Chondrocyte (in vitro differentiated cells): ENCODE measurements at places on chromosomes 3 and 15. TPM values are rescaled to one million over a fixed set of nuclear protein-coding genes. Genes with fewer than 3 reads are reported as not detected.

DNA sequence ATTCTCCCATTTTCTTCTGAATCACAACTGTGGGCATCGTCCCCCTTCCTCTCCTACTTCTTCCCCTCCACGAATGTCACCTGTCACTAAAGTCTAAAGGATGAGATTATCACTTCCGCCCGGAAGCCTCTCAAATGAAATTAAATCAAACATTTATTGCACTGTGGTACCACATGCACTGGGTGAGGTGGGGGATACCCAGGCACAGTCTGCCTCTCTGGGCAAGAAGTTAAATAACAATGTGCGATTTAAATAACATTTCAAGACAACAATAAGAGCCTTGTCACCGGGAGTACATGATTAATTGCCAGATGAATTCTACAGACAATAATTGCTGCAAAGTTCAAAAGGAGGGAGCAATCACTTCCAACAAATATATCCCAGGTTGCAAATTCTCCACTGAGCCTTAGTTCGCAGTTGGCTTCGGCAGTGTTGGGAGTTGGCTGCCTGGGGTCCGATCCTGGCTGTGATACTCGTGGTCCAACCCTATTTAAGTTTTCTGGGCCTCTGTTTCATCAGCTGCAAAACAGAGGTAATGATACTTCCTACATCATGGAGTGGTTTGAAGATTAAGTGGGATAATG is 77.7 kb downstream of the FOXP1 start:
- H3K27me3 ChIP-seq: no peaks in the 10 kb centered on the region
- peaks cover 52% of the 10 kb centered on the region for H3K4me1 ChIP-seq
- peak overlapping the region; percentile 98 for H3K27ac ChIP-seq
- H3K4me3 ChIP-seq: peak overlapping the region; percentile 25

GRCh38 chr3:86221601-86222000 is 769.3 kb downstream of the VGLL3 start:
- no peaks in the 10 kb centered on the region for H3K4me1 ChIP-seq
- no peaks in the 10 kb centered on the region for H3K36me3 ChIP-seq
- peaks cover 1% of the 10 kb centered on the region for H3K27me3 ChIP-seq
- no peak overlapping the region for H3K4me3 ChIP-seq
- DNase-seq: no peak
- H3K27ac ChIP-seq: no peak overlapping the region

DNA sequence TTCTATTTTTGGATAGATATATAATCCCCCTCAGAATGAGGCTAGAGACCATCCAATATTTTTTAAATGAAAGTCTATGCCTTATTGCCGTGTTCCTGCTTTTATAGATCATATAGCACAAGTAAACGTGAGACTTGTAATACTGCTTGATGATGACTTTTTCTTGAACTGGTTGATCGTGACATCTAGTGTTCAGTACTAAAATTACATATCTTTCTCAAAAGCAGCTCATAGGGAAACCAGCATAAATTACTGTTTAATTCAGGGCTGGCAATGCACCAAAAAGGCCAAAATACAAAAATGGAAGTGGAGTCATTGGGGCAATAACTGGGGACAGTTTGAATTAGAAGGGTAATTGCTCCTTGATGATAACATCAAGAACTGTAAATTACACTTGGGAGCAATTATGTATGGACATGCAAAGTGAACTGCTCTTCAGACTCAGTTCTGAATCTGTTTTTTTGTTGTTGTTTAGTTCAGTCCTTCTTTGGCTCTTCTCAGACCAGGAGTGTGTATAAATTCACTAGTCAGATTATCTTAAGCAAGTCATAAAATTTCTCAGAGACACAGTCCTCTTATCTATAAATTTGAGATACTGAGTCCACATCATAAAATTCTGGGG is 325.3 kb downstream of the THSD4 start:
- DNase-seq: no peak
- no peaks in the 10 kb centered on the region for H3K36me3 ChIP-seq
- H3K4me3 ChIP-seq: no peak overlapping the region

DNA sequence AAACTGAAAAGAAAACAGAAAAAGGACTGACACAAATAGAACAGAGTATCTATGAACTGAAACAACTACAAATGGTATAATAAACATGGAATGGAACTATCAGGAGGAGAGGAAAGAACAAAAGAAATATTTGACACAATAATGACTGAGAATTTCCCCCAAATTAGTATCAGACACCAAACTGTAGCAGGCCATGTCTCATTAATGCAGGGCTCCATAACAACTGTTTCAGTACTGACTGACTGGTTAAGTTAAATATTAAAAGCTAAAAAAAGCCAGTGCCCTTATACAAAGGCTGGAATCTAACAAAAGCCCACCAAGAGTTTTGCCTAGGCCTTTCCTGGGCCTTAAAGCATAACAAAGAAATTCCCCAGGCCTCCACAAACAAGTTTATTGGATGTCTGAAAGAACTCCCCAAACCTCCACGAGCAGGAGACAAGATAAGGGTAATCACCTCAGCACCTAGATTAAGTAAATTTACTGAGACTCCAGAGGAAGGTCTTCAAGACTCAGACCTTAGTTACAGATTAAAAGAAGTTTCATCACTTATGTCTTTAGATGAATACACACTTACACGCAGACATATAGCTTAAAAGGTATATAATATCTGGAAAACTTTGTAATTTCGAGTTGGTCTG is 45.7 kb downstream of the KPNA1 start:
- H3K27ac ChIP-seq: peak overlapping the region; percentile 78
- DNase-seq: no peak
- H3K36me3 ChIP-seq: peaks cover 4% of the 10 kb centered on the region
- H3K27me3 ChIP-seq: no peaks in the 10 kb centered on the region
- H3K4me1 ChIP-seq: peaks cover 38% of the 10 kb centered on the region

DNA sequence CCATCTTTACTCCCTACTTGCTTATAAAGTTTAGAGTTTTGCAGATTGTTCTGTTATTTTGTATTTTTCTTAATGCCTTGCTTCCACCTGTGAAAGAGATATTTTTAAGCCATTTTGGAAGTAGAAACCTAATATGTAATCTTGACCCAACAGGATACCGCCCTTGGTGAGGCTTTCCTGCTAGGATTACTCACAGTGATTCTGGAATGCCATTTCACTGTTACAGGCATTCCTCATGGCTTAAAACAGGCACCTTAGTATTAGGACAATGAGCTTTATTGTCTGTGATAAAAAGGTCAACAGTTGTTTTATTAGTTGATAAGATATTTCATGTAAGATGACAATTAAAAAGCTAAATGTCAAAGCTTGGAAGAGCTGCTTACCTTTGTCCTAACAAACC is 58.2 kb downstream of the PHLDB2 start:
- H3K27me3 ChIP-seq: no peaks in the 10 kb centered on the region
- no peak overlapping the region for H3K4me3 ChIP-seq
- H3K4me1 ChIP-seq: peaks cover 51% of the 10 kb centered on the region
- peak overlapping the region; percentile 72 for H3K27ac ChIP-seq
- peaks cover 52% of the 10 kb centered on the region for H3K36me3 ChIP-seq

- H3K27me3 ChIP-seq: no peaks in the 10 kb centered on the region
- no peak overlapping the region for H3K4me3 ChIP-seq
- no peak for DNase-seq
- peak overlapping the region; percentile 43 for H3K27ac ChIP-seq
- H3K36me3 ChIP-seq: peaks cover 5% of the 10 kb centered on the region
Measured at GRCh38 chr15:44295750-44296431, 7.4 kb downstream of the GOLM2 start.

- H3K4me3 ChIP-seq: no peak overlapping the region
- no peak for DNase-seq
- peaks cover 72% of the 10 kb centered on the region for H3K4me1 ChIP-seq
- peaks cover 4% of the 10 kb centered on the region for H3K36me3 ChIP-seq
- no peaks in the 10 kb centered on the region for H3K27me3 ChIP-seq
Measured at GRCh38 chr3:177777699-177778098, 580.4 kb upstream of the TBL1XR1 start.

GRCh38 chr3:176766862-176767261 is 430.4 kb downstream of the TBL1XR1 start:
- no peak overlapping the region for H3K4me3 ChIP-seq
- no peaks in the 10 kb centered on the region for H3K27me3 ChIP-seq
- peaks cover 13% of the 10 kb centered on the region for H3K4me1 ChIP-seq
- peaks cover 4% of the 10 kb centered on the region for H3K36me3 ChIP-seq
- no peak for DNase-seq

GRCh38 chr15:41958002-41958420 is 14.3 kb downstream of the EHD4 start:
- no peak overlapping the region for H3K27ac ChIP-seq
- DNase-seq: no peak
- H3K4me3 ChIP-seq: no peak overlapping the region
- no peaks in the 10 kb centered on the region for H3K27me3 ChIP-seq

- H3K27me3 ChIP-seq: peaks cover 13% of the 10 kb centered on the region
- no peak overlapping the region for H3K4me3 ChIP-seq
- H3K27ac ChIP-seq: no peak overlapping the region
- no peak for DNase-seq
- H3K36me3 ChIP-seq: no peaks in the 10 kb centered on the region
Measured at GRCh38 chr3:46624975-46625490, 12.7 kb downstream of the FAM240A start.

DNA sequence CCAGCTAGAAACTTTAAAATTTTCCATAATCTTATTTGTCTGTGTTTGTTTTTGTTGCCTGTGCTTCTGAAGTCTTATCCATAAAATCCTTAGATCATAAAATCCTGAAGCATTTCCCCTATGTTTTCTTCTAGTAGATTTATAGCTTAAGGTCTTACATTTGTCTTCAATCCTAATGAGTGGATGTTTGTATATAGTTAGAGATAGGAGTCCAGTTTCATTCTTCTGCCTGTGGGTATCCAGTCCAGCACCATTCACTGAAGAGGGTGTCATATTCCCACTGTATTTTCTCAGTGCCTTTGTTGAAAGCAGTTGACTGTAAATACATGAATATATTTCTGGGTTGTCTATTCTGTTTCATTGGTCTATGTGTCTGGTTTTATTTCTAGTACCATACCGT is 44.8 kb upstream of the SPSB4 start:
- H3K4me1 ChIP-seq: peaks cover 1% of the 10 kb centered on the region
- DNase-seq: no peak
- H3K4me3 ChIP-seq: no peak overlapping the region
- H3K36me3 ChIP-seq: no peaks in the 10 kb centered on the region
- H3K27ac ChIP-seq: no peak overlapping the region

DNA sequence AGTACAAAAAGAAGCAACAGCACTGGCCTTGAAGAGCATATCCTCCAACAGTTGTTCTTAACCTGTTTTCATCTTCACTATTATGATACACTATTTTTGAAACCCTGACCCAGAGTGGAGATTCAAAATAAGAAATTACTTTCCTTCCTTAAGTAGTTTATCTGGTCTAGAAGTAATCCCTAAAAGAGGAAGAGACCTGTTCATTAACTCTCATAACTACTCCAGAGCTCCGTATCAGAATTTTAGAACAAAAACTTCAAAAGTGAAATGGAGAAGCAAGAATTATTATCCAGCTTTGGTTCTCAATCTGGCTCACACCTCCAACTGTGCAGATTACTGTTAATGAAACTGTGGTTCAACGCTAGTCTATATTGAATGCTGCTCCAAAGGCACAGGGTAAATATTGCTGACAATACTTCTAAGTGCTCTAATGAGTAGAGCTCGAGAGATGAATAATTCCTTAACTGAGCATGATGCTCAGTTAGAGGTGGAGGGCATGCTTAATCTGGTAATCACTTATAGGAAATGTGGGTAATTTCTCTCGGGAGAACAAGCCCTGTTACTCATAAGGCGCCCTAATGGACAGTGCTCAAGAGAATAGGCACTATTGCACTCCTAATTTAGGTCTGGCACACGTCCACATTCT is 5.2 kb downstream of the LCMT2 start:
- no peak for DNase-seq
- peaks cover 10% of the 10 kb centered on the region for H3K4me1 ChIP-seq
- H3K4me3 ChIP-seq: no peak overlapping the region
- peaks cover 1% of the 10 kb centered on the region for H3K36me3 ChIP-seq
- H3K27me3 ChIP-seq: peaks cover 11% of the 10 kb centered on the region

PTX3 gene
- total RNA-seq: 14.9 to 41.2 TPM (median 40.2 TPM) in 3 replicates

KBTBD13 gene
- not detected in 3 replicates for total RNA-seq

ALAS1 gene
- total RNA-seq: 37.5 to 39.8 TPM (median 38.3 TPM) in 3 replicates

ZNF717 gene
- total RNA-seq: 4.1 to 9.0 TPM (median 4.7 TPM) in 3 replicates

TMEM41A gene
- 15.1 to 15.9 TPM (median 15.5 TPM) in 3 replicates for total RNA-seq

GOLGA8G gene
- total RNA-seq: not detected in 3 replicates

C3orf38 gene
- total RNA-seq: 25.4 to 28.6 TPM (median 27.0 TPM) in 3 replicates

ST8SIA2 gene
- 2.4 to 6.2 TPM (median 4.5 TPM) in 3 replicates for total RNA-seq
